ENCODE measurements at places on chromosomes 2 and 18.

DNA sequence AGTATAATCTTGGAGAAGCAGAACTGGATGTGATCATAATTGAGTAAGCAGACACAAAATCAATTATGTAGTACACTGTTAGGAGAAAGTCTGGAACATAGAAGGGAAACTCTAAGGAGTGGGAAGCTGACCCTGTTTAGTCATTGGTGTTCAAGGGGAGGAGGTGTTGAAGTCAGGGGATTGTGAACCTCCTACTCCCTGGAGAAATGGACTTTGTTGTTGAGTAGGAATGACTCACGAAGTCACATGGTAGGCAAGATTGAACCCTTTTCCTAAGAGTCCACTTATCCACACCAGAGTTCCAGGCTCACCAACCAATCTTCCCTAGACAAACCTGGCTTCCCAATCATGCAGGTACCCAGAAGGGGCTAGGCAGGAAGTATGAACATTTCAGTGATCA lies 81.0 kb upstream of the BCL11A start:
- DNase-seq, result no peak

DNA sequence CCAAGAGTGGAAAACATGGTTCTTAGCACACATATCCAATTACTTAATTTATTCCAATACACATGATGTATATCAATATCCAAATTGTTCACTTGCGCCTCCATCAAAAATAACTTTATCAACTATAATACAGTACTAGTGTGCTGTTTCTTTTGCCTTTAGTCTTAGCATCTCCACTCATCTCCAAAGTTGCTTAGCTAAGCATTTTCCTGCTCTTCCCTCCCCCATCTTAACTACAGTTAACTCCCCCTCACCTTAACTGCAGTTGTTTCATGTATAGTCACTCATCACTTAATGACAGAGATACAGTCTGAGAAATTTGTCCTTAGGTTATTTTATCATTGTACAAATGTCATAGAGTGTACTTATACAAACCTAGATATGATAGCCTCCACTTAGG lies 705.2 kb upstream of the LINC00305 start:
- no peak for DNase-seq

- DNase-seq, result no peak
Observed at GRCh38 chr2:106885329-106885728, 638 bp downstream of the ST6GAL2 start.

GRCh38 chr2:128306081-128306930 lies 12.4 kb downstream of the HS6ST1 start:
- no peak for DNase-seq

GRCh38 chr2:152585830-152586484 lies 131.3 kb downstream of the PRPF40A start:
- no peak for DNase-seq

DNA sequence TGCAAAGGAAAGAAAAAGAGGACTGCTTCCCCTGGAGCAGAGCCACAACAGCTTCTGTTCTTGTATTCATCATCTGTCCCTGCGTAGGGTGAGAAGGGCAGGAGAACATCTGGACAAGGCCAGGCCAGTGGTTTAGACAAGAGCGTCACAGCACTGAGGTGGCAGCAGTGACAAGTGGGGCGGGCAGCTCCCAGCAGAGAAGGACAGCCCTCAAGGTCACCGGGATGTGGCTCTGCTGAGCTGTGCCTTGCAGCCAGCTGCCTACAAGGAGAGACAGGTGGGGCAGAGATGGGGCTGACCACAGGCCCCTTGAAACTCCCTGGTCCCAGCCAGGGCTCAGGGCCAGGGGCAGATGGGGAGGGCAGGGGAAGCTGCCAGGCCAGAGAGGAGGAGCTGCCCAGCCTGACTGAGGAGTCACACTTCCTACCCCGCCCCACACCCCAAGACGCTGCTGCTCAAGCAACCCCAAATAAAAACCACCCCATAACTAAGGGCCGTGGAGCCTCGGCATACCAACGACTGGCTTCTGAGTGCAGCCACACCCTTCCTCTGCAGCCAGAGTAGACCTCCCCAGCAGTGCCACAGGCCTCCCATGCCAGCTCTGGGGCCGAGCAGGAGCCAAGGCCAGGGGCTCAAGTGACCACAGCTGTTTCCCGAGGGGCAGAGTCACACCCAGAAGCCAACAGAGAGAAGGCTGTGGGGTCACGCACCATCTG lies 5.4 kb downstream of the RAB11FIP5 start:
- DNase-seq, result no peak

GRCh38 chr2:145797692-145798091 lies 1277.8 kb upstream of the ZEB2 start:
- no peak for DNase-seq

- DNase-seq, result no peak
Observed at GRCh38 chr18:78671551-78671950, 308.1 kb upstream of the SALL3 start.

DNA sequence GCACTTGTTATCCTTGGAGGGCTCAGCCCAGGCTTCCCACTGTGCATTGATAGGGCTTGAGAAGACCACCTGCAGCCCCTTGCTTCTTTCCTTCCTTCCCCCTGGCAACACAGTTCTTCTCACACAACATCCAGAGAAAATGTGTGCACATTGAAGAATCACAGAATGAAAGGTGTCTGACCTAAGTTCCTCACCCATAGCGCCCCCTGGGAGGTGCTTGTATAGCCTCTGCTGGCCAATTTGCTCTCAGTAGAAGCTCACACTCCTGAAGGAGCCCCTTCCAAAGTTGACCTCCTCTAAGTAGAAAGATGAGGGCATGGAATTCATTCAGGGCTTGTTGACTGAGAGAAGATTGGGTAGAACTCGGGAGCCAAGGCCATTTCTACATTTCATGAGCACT lies 758.4 kb upstream of the KLHL29 start:
- no peak for DNase-seq

DNA sequence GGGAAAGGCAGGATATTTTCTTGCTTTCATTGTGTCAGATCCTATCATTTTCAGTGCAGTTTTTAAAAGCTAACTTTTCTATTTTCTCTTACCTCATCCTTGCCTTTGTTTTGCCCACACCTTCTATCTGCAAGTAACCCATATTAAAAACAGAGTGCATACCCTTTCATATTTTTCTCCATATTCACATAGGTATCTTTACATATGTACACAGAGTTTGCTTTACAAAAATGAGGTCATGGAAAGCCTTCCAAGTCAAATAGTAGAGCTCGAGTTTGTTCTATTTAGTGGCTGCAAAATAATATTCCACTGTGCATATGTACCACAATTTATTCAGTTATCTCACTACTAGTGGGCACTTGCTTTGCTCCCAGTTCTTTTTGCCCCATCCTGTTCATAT lies 3.9 kb upstream of the DHRS9 start:
- no peak for DNase-seq

DNA sequence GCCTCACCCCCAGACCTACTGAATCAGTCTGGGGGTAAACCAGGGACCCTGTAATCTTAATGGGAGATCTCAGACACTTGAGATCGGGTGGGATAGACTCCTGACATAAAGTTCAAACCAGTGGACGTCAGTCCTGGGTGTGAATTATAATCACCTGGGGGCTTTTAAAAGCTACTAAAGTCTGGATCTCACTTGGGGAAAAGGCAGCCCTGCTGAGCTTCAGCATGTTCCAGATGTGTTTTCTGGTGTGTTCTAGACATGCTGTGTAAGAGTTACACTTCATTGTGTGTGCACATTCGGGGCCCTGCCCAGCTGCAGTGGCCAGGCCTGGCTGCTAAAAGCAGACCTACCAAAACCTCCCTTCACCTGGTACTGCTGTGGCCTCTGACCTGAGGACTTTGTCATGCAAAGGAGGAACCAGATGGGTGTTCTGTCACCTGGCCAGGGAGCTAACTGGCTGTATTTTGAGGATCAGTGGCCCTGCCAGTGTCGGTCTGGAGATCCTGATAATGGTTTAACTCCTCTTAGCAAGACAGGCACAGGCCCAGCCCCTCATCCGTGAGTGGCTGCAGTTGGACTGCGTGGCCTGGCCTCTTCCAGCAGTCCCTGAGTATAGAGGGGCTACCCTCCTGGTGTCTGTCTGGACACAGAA lies 10.6 kb downstream of the RRM2 start:
- no peak for DNase-seq

All from substantia nigra (tissue), 51 donors.